ENCODE measurements at places on chromosomes 7 and 10.

GRCh38 chr7:66362136-66362535 is 157.0 kb downstream of the TPST1 start:
- DNase-seq, result no peak

GRCh38 chr7:11541330-11541729 is 290.7 kb downstream of the THSD7A start:
- DNase-seq, result no peak

DNA sequence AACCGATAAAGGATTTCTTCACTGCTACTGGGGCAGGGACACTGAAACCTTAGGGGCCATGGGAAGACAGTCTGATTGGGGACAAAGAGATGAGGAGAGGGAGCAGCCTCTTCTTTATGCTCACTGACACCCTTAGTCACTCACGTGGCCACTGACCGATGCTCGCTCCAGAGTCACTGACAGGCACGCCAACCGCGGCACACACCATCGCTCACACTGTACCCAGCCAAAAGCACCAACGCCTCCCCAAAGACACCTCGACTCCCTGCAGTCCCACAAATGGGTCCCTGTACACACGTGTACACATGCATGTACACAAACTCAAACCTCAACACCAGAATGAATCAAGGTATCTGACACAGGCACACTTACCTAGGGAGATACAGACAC is 35.3 kb upstream of the SLF2 start:
- DNase-seq, result no peak

DNA sequence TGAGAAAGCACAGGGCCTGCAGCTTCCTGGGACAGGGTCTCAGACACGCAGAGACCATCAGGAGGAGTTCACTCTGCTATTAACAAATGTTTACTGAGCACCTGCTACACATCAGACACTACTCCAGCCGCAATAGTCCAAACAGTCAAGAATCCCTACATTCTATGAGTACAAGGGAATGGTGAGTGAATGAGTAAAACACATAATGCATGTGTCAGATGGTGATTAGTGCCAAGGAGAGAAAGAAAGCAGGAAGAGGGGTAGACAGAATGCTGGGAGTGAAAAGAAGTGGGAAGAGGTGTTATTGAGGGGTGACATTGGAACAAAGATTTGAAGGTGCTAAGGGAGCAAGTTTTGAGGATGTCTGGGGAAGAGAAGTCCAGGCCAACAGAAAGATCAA is 634.2 kb upstream of the GALNT17 start:
- DNase-seq, result no peak

- DNase-seq, result peak; percentile 64
Observed at GRCh38 chr10:80596391-80597257, 58.9 kb downstream of the SH2D4B start.

DNA sequence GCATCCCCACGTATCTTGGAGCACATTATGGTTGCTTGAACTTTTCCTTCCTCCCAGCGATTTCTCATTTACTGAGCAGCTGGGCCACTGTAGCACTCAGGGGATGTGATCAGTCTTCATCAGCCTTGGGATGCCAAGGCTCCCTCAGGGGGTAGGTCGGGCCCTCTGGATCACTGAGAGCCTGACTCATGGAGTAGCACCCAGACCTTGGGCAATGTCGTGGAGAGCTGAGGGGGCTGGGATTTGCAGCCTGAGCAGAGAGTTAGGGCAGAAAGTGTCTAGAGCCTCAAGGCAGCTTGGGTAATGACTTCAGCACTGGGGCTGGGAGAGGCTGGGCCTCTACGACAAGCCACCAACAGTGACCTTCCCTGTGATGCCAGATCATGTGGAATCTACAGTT is 86.5 kb upstream of the CXCL12 start:
- no peak for DNase-seq

DNA sequence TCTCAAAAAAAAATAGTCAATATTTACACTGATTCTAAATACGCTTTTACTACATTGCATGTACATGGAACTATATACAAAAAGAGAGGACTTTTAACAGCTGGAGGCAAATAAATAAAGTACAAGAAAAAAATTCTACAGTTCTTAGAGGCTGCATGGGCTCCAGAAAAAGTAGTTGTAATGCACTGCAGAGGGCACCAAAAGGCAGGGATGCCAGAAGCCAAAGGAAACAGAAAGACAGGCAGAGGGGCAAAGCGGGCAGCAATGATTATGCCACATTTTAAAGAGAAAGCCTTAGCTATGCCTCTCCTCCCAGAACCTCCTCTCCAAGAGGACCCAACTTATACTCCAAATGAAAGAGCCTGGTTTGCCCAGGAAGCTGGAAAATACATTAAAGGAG is 11.6 kb upstream of the ADCK2 start:
- DNase-seq, result no peak

GRCh38 chr7:30721211-30721610 is 30.7 kb upstream of the INMT start:
- DNase-seq, result no peak

- DNase-seq, result no peak
Observed at GRCh38 chr7:51459809-51460208, 143.2 kb upstream of the COBL start.

DNA sequence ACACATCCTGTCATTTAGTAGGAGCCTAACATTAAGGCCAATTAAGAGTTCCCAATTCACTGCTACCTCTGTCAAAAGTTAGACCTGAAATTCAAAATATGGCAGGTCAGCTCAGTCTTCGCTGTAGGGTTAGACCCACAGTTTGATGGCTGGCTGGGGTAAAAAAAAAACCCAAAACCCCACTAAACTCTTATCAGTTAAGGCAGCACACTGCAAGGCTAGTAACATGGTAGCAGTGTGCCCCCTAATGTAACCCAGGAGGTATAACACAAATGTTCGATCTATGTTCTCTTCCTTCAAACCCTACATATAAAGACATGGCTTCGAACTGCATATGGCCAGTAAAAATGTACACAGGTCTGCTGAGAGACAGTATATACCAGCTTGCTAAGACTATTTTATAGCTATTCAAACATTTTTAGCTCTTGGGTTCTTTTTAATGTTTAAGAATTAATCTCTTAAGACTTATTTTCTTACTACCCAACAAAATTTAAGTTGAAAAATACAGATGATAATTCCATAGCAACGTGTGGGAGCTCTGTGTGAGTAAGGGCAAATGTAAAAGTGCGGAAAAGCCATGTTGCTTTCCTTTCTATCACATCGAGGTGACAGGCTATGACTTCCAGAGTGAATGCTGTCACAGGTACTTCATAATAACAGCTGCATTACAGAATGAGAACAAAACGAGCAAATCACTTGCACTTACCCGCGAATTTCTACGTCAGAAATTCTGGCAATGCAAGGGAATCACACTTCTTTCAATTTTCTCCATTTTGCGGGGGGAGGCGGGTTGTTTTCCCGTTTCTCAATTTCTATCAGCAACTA is 168.4 kb upstream of the IMMP2L start:
- DNase-seq, result peak; percentile 63

- no peak for DNase-seq
Observed at GRCh38 chr7:56174875-56175760, 58.9 kb upstream of the NUPR2 start.

GRCh38 chr10:88668465-88668864 is 4.2 kb downstream of the LIPF start:
- DNase-seq, result no peak

- no peak for DNase-seq
Observed at GRCh38 chr7:133082390-133082766, 488 bp upstream of the CHCHD3 start.

DNA sequence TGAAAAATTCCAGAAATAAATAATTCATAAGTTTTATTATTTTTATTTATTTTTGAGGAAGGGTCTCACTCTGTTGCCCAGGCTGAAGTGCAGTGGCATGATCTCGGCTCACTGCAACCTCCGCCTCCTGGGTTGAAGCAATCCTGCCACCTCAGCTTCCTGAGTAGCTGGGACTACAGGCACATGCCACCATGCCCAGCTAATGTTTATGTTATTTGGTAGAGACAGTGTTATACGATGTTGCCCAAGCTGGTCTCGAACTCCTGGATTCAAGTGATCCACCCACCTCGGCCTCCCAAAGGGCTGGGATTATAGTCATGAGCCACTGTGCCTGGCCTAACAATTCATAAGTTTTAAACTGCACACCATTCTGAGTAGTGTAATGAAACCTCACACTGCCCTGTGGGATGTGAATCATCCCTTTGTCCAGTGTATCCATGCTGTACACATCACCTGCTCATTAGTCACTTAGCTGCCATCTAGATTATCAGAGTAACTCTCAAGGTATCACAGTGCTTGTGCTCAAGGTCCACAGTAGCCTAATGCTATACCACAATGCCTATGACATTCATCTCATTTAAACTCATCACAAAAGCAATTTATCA is 17.9 kb downstream of the RTKN2 start:
- peak; percentile 77 for DNase-seq

GRCh38 chr10:14560791-14561765 is 213.6 kb downstream of the FAM107B start:
- DNase-seq, result no peak

DNA sequence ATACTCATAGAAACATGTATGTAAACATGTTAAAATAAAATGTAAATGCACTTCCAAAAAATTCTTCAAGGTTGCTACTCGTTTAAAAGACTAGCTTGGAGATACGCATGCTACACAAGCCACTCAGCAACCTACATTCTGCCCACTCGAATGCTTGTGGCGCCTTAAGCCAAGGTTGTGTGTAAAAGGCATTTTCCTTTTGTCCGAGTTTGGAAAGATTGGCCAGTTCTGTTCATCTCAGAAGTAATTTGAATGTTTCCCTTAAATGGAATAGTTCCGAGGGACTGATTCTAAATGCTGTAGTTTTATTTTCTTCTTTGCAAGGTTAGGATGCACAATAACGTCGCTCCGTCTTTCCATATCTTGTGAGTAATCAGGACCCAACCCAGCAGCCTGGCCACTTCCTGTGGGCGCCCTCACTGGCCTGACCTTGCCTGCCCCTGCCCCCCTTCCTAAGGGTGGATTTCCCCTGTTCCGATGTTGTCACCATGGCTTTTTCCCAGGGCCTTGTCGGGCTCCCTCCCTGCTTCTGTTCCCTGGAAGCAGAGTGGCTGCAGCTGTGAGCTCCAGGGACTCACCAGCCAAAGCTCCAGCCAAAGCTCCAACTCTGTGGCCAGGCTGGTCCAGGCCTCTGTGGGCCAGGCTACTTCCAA is 70.6 kb downstream of the PTPRE start:
- DNase-seq, result no peak

DNA sequence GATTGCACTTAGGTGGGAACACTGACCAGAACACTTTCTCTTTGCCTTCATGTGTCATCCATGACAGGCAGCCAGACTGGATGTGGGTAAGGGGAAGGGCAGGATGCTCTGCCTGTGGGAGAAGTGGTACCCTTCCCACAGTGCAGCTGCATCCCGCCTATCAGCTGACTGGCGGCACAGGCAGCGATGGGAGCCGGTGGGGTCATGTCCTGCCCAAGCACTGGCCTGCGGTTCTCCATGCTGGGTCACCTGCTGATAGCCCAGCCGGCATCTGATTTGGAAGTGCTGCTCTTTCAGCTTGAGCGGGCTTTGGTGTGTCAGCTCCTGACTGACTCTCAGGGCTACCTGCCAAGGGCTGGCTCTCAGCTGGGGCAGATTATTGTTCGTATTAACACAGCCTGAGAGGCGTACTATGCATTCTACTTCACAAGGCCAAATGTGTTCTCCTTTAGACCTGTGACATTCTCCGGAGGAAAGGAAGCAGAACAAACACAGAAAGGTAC is 105.2 kb upstream of the PDLIM1 start:
- DNase-seq, result no peak

DNA sequence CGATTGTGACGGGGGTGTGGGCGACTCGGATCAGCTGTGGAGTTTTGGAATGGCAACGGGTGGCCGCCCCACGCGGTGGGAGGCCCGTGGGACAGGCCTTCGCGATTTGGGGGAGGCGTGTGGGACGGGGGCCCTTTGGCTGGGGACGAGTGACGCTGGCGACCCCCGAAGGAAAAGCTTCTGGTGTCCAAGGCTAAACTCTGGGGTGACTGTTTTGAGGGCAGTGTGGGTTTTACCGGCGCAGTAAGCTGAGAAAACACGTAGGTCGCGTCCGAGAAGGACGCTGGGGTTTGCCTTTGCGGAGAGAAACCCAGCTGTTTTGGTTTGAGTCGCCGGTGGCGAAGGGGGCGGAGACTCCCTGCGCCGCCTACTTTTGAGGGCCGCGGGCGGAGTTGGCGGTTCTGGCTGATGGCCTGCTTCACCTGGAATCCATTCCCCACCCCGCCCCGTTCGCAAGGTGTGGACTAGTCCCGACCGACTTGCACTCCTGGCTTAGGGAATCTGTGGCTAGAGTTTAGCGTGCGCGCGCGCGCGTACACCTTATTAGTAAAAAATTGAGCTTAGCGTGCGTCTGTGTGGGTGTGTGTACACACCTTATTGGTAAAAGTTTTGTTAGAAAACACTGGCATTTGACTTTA is 606 bp downstream of the TAX1BP1 start:
- peak; percentile 70 for DNase-seq

DNA sequence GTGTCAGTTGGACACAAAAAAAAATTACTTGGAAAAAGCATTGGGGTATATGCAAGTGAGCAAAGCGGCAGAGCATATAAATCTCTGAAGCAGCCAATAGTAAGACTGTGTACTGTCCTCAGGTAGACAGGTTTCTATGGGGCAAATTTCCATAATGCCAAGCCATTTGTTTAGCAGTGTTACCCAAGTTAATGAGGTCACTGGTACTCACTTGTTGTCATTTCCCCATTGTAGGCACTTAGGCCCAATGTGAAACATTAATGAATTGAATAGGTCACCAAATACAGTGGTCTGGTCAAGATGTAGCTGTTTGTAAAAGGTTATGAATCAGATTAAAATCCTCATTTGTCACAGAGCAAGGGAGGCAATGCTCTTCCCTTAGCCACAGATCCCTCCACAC is 27.5 kb downstream of the HOXA1 start:
- DNase-seq, result no peak

- DNase-seq, result no peak
Observed at GRCh38 chr10:42975005-42975493, 101.8 kb upstream of the RET start.

DNA sequence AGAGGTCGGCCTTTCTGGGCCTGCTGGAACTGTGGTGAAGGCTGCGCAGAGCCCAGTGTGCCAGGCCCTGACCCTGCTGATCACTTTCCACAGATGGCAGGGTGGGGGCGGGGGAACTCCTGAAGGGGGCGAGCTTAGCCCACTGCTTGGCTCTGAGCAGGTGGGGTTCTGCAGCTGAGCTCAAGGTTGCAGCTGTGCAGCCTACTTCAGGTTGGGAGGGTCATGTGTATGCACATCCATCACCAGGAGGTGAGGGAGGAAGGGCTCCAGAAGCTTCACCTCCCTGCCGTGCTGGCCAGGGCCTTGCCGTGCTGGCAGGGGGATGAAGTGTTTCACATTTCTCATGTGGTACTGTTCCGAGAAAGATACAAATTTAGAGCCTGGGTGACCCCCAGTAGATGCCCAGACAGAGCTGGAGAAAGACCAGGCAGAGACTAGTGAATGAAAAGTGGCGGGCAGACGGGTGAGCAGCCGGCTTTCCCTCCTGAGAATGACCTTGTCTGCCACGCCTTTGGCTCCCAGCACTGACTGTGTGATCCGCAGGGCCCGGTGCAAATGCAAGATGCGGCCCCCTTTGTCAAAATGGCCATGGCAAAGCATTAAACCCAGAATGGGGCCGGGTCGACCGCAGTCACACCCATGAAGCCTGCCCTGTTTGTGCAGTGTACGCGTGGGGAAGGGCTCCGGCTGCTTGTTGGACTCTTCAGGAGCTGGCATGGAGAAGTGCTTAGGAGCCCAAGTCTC is 25.2 kb downstream of the FAM241B start:
- DNase-seq, result no peak
